SK-N-SH (cell line): ENCODE measurements at places on chromosomes 5 and 9. TPM values are rescaled to one million over a fixed set of nuclear protein-coding genes. Genes with fewer than 3 reads are reported as not detected.

DNA sequence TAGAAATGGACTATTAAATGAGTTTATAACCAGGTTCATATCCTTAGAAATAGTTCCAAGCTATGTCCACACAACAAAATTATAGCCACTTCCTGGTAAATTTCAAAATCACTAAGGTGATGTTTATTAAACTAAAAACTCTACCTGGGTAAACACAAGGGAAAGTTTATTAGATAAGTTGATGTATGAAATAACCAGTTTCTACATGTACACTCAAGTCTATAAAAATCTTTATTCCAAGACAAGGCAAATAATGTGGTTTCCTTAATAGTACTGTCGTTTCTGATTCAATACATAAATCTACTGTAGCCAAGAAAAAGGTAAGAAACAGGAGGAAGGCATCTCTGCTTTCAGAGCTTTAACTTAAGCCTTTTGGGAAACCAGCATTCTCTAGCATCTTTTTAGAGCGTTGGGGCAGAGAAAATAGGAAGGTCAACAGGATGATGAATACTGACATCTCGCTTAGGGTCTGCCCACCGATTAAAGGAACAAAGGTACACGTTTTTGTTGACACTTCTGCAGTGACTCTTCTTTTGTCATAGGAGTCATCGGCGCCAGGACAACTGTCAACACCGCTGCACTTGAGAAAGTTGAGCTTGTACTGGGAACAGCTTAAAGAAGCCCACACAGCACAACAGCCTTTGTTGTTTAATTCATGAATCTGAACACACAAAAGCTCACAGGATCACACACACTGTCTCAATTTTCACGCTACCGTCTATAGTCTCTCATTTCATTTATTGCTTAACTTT is 513.6 kb downstream of the SLCO4C1 start:
- H3K4me1 ChIP-seq = no peaks in the 10 kb centered on the region
- DNase-seq = no peak
- H3K27ac ChIP-seq = no peak overlapping the region
- H3K36me3 ChIP-seq = no peaks in the 10 kb centered on the region
- no peak overlapping the region for H3K4me3 ChIP-seq

DNA sequence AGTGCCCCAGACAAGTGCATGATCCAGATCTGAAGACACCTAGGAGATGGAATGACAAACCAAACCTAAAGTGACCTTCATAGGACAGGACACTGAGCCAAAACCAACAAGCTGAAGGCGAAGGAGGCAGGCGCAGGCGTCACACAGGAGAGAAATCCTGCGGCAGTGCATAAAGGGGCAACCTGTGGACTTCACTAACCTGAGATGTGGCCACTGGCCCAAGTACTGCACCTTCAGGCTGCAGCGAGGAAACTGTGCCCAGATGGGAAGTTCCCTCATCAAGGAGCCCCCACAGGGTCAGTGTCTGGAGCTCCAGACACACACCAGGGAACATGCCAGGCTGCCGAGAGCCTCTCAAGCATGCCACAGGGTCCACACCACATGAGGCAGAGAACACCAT is 3.7 kb downstream of the IPPK start:
- no peak overlapping the region for H3K27ac ChIP-seq
- H3K27me3 ChIP-seq = no peaks in the 10 kb centered on the region
- H3K4me1 ChIP-seq = no peaks in the 10 kb centered on the region; the same call in 1 of the 2 replicates
- no peak overlapping the region for H3K4me3 ChIP-seq
- no peak for DNase-seq

- H3K27ac ChIP-seq = no peak overlapping the region
- no peaks in the 10 kb centered on the region for H3K36me3 ChIP-seq
- no peak for DNase-seq
- H3K4me1 ChIP-seq = no peaks in the 10 kb centered on the region; the same call in none of the 2 replicates
- H3K27me3 ChIP-seq = no peaks in the 10 kb centered on the region
- no peak overlapping the region for H3K4me3 ChIP-seq
Measured at GRCh38 chr5:41334221-41334620, 120.9 kb upstream of the C6 start.

PRDM9 gene
- polyA plus RNA-seq = not detected in 2 replicates

GRCh38 chr5:101431201-101431600 is 528.1 kb upstream of the ST8SIA4 start:
- H3K27me3 ChIP-seq = no peaks in the 10 kb centered on the region
- no peak overlapping the region for H3K27ac ChIP-seq
- no peak for DNase-seq
- no peak overlapping the region for H3K4me3 ChIP-seq
- H3K36me3 ChIP-seq = no peaks in the 10 kb centered on the region
- H3K4me1 ChIP-seq = no peaks in the 10 kb centered on the region

INSL4 gene
- not detected in 2 replicates for polyA plus RNA-seq

DNA sequence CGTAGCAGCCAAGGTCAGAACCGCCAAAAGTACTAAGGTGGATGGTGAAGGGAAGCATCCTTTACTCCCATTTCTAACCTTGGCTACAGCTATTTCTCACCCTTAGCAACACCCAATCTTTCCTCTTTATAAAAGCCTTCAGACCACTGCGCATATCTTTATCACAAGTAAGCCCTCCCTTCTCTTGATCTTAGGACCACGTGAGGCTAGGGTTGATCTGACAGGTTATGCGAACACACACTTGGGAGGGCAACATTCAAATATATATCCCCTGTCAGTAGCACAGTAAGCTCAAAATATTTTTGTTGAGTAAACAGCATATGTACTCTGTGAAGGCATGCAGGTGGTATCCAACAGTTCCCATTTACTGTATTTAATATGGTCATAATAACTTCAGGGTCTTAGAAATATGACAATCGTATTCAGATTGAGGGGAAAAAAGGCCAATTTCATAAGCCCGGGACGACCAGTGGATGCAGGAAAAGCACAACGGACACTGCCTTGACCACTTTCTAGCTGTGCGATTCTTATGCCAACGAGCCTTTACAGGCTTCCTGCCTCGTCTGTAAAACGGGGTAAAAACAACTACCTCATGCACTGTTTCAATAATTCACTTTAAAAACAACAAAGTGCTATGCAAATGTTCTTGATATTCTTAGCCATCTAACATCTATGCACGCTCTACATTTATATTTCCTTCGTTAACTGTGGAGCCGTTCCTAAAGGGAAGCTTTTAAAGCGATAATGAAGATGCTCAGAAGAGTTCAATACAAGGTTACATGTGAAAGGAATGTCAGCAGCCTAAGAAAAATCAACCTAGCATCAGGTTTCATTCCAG is 1.3 kb downstream of the ARSB start:
- H3K27ac ChIP-seq = peak overlapping the region; percentile 84
- H3K36me3 ChIP-seq = no peaks in the 10 kb centered on the region
- peak; percentile 29 for DNase-seq
- no peaks in the 10 kb centered on the region for H3K27me3 ChIP-seq

MBLAC2 gene
- 2.0 and 3.2 TPM in 2 replicates for polyA plus RNA-seq

PWWP2A gene
- 5.7 and 6.4 TPM in 2 replicates for polyA plus RNA-seq

DNA sequence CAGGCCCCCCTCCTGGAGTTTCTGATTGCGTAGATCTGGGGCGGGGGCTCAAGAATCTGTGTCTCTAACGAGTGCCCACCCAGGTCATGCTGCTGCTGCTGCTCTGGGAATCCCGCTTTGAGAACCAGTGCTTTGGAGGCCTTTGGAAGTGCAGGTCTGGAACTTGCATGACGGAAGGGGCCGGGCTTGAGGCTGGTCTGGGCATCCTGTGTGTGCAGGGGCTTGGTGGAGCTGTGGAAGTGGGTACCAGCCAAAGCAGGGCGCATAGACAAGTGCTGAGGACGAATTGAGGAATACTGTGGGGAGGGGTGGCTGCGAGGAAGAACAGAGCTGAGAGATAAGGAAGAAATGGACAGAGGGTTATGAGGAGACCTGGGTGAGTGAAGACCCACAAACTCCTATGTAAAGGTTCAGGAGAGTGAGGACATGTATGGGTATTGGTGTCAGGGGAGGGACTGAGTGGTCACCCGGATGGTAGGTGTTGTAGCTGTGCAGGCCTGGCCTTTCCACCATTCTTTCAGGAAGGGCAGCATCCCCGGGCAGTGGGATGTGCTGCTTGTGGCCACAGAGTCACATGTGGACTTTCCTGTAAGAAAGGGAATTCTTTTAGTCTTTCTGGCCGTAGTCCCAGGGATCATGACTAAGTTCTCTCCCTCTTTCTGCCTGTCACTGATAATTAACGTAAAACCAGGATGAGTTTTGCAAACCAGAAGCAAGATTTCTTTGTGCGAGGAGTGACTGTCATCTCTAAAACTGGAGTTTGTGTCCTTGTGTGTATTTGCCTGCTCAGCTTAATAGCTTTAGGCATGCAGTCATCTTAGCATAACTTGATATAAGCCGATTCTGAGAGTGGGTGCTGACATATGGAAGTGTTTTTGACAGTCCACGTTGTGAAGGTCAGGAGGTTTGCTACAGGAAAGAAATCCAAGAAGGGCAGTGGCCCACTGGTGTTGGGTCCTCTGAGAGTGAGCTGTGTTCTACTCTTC is 43.3 kb upstream of the TJP2 start:
- DNase-seq = no peak
- H3K4me1 ChIP-seq = peaks cover 20% of the 10 kb centered on the region
- no peaks in the 10 kb centered on the region for H3K27me3 ChIP-seq
- peak overlapping the region; percentile 34 for H3K27ac ChIP-seq
- no peak overlapping the region for H3K4me3 ChIP-seq
- no peaks in the 10 kb centered on the region for H3K36me3 ChIP-seq
